ENCODE measurements at places on chromosomes 3 and 15.

DNA sequence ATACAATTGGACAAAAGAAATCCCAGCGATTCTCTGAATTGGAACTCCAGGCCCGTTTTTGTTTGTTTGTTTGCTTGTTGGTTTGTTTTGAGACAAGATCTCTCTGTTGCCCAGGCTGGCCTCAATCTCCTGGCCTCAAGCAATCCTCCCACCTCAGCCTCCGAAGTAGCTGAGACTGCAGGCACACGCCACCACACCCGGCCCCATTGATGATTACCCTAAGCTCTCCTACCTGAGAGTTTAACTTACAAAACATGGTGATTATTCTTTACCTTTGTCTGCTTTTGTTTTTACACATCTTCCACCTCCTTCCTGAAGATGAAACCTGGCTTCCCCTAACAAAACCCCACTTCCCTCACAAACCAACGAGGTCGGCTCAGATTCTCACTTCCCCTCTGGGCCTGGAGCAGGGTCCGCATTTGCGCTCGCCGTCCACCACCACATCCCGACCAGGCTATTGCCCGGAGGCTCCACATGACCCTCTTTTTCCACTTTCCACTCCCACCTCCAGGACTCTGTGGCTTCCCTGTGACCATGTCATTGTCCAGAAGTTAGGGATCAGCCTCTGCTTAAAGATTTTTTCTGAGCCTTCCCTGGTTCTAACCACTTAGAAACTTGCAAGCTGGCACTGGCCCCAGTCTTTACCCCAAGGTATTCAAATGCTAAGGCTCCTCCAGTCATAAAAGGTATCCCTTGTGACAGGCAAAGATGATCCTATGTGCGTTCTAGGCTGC is 14.8 kb downstream of the KLHL6 start:
- no peak for DNase-seq

GRCh38 chr3:39460677-39461076 is 6.8 kb upstream of the MOBP start:
- DNase-seq = no peak

DNA sequence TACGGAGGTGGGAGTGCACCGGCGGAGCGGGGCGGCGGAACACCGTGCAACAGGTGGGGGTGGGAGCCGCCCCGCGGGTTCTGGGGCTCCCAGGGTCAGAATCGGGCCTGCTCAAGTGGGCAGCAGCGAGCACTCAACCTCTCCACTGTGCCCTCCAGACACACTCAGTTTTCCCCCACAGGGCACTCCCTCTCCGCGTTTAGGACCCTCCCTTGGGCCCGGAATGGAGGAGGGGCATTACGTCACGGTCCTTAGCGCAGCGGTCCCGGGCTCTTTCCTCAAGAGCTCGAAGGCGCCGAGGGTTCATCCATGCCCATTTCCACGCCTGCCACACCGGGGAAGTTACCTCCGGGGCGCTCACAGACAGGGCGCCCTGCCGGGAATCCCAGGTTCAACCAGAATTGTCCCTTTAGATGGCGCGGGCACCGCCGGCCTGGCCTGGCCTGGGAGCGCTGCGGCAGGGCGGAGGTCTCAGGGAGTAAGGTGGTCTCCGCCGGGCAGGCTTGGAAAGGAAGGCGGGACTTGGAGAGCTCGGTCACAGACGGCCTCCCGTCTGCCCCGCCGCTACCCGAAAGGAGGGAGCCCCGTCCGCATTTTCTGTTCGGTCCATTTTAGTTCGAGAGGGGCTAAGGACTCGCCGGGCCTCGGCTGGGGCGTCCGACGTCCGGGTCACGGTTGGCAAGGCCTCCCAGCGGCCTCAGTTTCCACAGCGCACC is 5.1 kb downstream of the RNU6-1 start:
- no peak for DNase-seq

DNA sequence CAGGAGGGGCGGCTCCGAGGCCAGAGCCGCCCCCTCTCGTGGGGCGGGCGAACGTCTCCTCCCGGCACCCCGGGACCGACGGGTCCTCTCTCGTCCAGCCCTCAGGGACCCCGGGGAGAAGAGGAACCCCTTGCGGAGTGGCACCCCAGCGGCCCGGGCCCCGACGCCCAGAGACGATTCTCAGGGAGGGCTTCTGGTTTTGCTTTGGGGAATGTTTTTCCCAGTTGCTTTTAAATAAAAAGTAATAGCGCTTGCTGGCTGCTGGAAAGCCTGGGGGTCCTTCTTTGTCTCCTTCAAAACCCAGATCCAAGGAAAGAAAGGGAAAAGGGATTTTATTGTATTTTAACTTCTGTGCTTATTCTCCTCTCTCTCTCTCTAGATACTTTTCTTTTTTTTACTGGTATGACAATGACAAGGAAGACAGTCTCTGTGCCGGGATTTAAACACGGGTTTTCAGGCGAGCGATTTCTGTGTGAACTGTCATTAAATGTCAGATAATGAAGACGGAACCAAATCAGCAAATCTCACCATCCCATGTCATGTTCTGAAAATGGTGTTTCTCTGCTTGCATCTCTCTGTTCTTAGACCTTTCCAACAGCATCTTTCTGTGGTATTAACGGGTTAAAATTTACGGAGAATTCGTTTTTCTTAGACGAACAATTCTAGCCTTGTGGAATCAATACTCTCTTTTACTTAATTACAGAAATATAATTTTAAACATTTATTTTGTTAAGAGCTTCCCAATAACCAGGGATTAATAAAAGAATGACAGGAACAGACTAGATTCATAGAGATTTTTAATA is 530 bp upstream of the PCOLCE2 start:
- DNase-seq = no peak

GRCh38 chr3:120555657-120556509 is 40.3 kb upstream of the NDUFB4 start:
- no peak for DNase-seq

DNA sequence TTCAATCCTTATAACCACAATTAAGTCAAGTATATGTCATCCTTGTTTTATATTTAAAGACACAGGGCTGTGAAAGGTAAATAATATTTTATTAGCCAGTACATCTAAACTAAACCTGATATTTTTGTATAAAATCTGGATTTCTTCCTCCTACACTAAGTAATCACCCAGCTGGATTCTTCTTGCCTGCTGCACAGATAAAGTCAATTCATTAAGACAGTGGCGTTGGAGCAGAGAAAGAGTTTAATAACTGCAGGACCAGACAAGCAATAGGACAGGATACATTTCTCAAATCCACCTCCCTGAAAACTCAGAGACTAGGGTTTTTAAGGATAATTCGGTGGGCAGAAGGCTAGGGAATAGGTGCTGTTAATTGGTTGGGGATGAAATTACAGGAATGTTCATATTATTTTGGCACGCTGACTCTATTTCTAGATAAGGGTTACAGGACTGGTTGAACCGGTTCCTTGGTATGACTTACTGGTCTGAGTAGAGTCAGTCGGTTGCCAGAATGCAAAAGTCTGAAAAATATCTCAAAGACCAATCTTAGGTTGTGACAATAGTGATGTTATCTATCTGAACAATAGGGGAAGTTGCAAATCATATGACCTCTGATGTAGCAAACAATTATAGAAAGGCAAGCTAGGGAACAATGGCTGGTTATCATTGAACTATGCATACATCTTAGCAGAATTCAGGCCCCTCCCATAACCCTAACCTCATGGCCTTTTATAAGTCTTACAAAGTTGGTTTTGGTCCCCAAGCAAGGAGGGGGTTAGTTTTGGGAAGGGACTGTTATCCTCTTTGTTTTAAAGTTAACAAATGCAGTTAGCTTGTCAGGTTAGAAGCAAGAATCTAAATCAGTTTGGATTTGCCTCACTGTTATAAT is 244.8 kb downstream of the ALCAM start:
- no peak for DNase-seq

- no peak for DNase-seq
These were observed 64.9 kb downstream of the IQSEC1 start for GRCh38 chr3:13008155-13008995.

- no peak for DNase-seq
These were observed 41.5 kb downstream of the TGM4 start for GRCh38 chr3:44915702-44916438.

DNA sequence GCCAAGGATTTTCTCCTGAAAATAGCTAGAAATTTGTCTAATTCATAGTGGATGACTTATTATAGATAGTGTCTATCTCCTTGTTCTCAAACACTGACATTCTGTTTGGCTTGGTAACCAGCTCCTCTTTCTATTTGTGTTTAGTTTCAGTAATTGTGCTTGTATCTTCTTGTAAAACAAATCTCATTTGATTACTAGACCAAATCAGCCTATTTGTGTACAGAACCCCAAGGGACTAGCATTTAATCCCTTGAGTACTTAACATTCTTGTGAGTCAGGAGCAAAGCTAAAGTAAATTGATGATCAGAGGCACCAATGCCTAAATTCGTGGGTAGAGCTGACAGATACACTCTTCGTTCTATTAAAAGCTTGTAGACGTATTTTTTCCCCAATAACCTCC is 306.5 kb upstream of the SLITRK3 start:
- no peak for DNase-seq

- no peak for DNase-seq
These were observed 1039.6 kb downstream of the ROBO2 start for GRCh38 chr3:78079514-78079913.

DNA sequence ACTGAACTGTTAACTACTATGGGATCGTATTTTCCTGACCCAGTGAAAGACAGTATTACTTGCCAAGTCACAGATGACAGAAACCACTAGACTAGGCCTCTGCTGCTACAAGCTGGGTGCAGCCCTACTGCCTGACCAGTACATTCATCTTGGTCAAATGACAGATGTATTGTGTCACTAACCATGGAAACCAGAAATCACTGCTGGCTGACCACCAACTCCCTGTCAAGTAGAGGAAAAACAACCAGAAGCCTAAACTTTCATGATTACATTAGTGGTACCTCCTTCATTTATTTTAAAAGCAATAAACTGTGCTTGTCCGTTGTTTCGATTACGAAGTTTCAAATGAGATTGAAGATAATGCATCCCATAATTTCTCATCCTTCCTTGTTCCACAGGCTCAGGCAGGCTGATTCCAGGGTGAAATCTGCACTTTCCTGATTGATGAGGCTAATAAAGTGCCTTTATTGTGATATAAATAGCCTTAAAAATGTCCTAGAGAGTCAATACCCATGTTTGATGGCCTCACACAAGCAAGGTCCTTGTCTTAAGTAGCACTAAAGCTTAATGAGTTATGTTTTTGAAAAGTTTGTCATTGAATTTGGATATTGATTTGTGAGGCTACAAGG is 309.7 kb downstream of the LSAMP start:
- no peak for DNase-seq

- DNase-seq = no peak
These were observed 149.9 kb downstream of the ARPP21 start for GRCh38 chr3:35789042-35789831.

GRCh38 chr15:59158701-59159034 is 48.0 kb upstream of the LDHAL6B start:
- DNase-seq = no peak

DNA sequence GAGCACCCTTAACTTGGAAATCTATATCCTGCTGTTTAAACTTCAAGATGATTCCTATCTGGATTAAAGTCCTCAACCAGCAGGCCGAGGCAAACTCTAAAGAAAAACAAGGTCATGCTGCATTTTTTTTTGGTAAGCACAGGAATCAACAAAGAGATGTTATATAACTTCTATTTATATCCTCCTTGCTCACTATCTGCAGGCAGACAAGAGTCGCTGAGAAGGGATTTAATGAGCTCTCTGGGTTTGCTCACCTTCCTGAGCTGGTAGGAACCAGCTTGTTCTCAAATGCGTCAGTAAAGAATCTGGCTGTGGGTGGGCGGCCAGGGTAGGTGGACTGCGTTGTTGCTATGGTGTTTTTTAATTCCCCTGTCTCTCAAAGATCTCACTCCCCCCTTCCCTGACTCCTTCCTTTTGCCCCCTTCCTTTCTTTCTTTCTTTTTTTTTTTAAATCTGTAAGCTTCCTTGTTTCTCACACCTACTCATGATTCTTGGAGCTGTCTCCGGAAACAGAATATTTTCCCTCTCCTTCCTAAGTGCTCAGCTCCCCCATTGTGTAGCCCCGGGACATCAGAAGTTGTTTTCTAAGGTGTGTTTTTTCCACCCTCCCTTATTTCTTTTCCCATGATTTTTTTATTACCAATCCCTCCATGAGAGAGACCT is 228.8 kb upstream of the BHLHE40 start:
- DNase-seq = no peak

DNA sequence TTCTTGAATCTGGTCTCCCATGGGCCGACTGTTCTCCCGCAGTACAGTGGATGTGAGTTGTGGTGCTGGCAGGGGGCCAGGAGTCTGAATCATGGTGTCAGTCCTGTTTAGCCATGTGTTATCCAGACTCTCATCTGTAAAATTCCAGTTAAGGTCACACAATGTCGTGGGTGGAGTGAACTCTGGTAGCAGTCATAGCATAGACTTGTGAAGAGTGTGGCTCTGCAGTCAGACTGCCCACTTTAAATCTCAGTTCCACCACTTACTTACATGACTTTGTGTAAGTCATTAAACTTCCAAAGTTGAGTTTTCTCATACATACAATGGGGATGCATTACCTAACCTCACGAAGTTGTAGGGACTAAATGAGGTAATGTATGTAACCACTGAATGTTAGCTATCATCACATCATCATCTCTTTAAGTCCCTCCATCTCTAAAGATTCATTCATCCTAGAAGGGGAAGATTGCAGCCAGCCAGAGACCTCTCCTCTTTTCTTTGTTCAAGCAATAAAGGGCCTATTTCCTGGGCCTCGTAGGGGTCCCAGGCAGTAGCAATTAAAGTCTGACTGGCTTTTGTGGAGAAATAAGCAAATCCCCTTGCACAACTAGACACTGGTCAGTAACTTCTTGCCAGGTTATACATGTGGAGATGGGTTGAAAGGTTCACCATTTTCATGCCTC is 93.9 kb downstream of the PCCB start:
- DNase-seq = peak; percentile 29

- DNase-seq = no peak
These were observed 19.0 kb downstream of the FAM3D start for GRCh38 chr3:58647381-58648141.

DNA sequence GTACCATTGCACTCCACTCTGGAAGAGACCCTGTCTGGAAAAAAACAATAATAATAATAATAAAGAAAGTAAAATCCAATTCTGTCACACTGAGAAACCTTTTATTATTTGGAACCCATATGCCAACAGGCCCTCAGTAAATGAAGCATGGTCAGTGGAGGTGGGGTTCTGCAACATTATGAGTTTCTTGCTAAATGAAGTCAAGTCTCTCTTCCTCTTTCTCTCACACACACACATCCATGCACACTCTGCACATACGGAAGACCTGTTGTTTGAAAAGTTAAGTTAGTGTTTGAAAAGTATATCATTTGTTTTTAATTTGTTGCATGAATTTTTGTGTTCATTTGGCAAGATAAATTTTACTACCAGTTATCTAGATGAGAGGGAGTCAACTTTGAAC is 27.8 kb downstream of the GAP43 start:
- DNase-seq = no peak

GRCh38 chr15:74540761-74541493 is at the start of gene ARID3B:
TSS of gene ARID3B (plus strand) at chr15:74541220. CDS start at chr15:74543937, 2,717 bp downstream.
- peak; percentile 90 for DNase-seq

All from hematopoietic multipotent progenitor cell treated with erythropoietin and hydrocortisone succinate and interleukin-3 and kit ligand, for 17 days (in vitro differentiated cells).